ENCODE measurements at places on chromosomes 1 and 21. TPM values are rescaled to one million over a fixed set of nuclear protein-coding genes. Genes with fewer than 3 reads are reported as not detected.

PCP4L1 gene
- not detected for total RNA-seq

SLC1A7 gene
- not detected for total RNA-seq

CHI3L2 gene
- not detected for total RNA-seq

CDCA8 gene
- total RNA-seq = 12.9 TPM

HRNR gene
- total RNA-seq = not detected

LAX1 gene
- not detected for total RNA-seq

All from subcutaneous preadipocyte (primary cell).